ENCODE measurements at places on chromosomes 4 and X. TPM values are rescaled to one million over a fixed set of nuclear protein-coding genes. Genes with fewer than 3 reads are reported as not detected.

DNA sequence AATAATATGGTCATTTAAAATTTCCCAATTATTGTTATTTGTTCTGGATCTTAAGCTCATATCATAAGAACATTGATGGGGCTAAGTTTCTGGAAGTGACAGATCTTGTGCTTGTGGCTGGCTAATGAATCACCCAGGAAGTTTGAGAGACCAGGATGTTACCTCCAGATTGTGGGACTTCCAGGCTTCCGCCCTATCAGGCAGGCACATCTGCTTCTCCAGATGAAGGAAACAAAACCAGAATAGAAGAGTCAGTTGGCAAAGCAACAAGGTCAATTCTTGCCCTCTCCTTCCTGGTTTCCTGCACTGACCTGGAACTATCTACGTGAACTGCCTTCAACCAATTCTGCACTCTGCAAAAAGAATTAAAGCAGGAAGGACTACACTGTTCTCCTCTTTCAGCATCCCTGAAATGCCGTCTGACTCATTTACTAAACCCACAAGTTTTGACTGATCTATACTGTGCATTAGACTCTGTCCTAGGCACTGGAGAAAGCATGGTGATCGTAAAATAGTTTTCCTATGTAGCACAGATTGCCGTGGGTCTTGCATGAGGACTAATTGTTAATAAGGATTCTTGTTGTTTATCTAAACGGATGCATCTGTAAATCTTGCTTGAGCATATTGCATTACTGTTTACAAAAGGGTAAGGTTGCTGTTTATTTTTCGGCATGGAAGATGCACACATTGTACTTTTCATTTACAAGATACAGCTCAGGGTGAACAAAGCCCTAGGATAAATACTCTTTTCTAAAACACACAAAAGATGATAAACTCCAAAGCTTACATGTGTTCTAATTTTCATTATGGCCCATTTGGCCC lies 74.6 kb downstream of the AMELX start:
- no peak for DNase-seq

DNA sequence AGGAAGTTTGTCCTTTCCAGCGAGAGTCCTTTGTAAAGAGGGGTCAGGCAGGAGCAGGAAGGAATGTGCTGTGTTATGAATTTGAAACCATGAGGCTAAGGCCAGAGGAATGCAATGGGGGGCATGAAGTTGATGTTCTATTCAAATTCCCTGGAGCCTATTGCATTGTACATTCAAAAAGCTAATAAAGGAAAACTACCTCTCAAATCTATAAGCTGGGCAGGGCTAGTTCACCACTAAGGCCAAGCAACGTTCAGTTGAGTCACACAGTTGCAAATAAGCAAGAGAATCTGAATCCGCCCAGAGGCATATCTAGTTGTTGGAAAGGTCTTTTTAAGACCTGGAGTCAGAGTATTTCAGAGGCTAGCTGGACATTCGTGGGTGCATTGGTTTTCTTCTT lies 148.3 kb downstream of the DCTD start:
- DNase-seq, result no peak

- no peak for DNase-seq
Observed at GRCh38 chr4:7285244-7286094, 93.1 kb downstream of the SORCS2 start.

- DNase-seq, result no peak
Observed at GRCh38 chr4:177718514-177718913, 276.3 kb upstream of the AGA start.

DNA sequence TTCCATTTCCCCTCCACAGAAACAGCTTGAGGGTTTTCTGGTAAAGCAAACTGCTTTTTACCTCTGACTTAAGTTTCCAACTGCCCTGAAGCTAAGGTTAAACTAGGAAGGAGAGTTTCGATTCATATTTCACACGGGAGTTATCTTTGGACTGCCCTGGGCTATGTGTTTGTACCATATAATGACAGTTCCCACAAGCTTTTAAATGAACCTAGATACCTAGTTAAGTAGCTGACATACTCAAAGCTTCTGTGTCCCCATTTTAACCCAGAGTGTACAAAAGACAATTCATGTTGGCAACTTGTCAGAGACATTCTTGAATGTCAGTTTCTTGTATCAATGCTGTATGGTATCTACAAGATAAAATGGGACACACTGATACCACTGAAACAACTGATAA lies 1296.6 kb upstream of the IGFBP7 start:
- DNase-seq, result no peak

NUDT10 gene
- total RNA-seq, result 3.5 TPM

Measured in activated CD8-positive, alpha-beta T cell treated with anti-CD3 and anti-CD28 coated beads for 36 hours (primary cell).